Mucosa of gallbladder (tissue), 1 donor: ENCODE measurements at places on chromosomes 12 and 14.

- peak; percentile 79 for DNase-seq
Measured at GRCh38 chr14:29805415-29806123, 122.1 kb downstream of the PRKD1 start.

GRCh38 chr12:12195081-12195480, 71.8 kb downstream of the LRP6 start:
- no peak for DNase-seq

GRCh38 chr12:22268406-22268805, 66.1 kb downstream of the ST8SIA1 start:
- DNase-seq = no peak

DNA sequence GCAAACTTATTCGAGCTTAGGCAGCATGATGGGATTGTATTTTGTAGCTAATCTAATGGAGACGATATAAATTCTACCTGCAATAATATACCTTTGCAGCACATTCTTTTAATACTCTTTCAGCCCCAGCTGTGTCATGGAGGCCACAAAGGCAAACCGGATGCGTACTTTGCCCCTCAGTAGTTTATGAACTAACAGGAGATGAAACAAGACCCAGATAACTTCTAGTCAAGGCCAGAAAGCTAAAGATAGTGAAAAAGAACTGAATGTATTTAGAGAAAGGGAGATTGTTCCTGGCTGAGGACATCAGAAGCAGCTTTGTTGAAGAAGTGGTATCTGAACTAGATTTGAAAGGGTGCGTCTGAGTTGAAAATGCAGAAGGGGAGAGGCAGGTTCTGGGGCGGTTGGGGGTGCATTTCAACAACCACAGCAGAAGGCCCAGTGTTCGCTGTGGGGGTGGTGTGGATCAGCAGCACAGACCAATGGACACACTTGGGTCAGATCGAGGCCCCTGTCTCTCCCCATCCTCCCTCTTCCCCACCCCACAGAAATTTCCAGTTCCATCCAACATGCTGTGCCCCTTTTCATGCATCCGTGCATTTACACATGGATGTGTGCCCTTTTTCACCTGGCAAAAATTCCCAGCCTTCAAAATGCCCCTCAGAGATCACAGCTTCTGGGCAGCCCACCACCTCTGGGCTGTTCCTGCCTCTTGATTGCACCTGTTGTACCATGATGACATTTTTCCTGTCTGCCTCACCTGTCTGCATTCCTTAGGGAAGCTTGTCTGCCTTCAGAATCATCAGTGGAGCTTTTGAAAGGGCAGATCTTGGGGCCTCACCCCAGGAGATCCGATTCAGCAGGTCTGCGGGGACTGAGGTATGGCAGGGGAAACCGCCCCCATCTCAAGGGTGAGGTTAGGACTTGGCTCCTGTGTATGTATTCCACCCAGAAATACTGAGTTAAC, 2.2 kb downstream of the ZNF839 start:
- DNase-seq = no peak

GRCh38 chr14:55580470-55581341, 699 bp downstream of the KTN1 start:
- peak; percentile 16 for DNase-seq

- no peak for DNase-seq
Measured at GRCh38 chr14:59538936-59539335, 37.7 kb downstream of the CCDC175 start.

- no peak for DNase-seq
Measured at GRCh38 chr12:131620946-131621681, 89.8 kb upstream of the SFSWAP start.

GRCh38 chr12:26830783-26831551, 2.0 kb downstream of the ITPR2 start:
- DNase-seq = no peak
